ENCODE measurements at places on chromosomes 12 and 14.
A peak's percentile ranks its signal among the peaks of the same experiment; 100 is the strongest.

GRCh38 chr12:130715998-130716968 is at the start of gene RIMBP2:
RIMBP2 (minus strand) TSS chr12:130716299; CDS start chr12:130479013, 237,286 bp downstream.
- no peak for DNase-seq

GRCh38 chr14:101781240-101782061 is 19.9 kb downstream of the PPP2R5C start:
- no peak for DNase-seq

- no peak for DNase-seq
These were observed 21.9 kb downstream of the RTN1 start for GRCh38 chr14:59848671-59849070.

- DNase-seq = no peak
These were observed 105.3 kb downstream of the WIF1 start for GRCh38 chr12:65015850-65016249.

DNA sequence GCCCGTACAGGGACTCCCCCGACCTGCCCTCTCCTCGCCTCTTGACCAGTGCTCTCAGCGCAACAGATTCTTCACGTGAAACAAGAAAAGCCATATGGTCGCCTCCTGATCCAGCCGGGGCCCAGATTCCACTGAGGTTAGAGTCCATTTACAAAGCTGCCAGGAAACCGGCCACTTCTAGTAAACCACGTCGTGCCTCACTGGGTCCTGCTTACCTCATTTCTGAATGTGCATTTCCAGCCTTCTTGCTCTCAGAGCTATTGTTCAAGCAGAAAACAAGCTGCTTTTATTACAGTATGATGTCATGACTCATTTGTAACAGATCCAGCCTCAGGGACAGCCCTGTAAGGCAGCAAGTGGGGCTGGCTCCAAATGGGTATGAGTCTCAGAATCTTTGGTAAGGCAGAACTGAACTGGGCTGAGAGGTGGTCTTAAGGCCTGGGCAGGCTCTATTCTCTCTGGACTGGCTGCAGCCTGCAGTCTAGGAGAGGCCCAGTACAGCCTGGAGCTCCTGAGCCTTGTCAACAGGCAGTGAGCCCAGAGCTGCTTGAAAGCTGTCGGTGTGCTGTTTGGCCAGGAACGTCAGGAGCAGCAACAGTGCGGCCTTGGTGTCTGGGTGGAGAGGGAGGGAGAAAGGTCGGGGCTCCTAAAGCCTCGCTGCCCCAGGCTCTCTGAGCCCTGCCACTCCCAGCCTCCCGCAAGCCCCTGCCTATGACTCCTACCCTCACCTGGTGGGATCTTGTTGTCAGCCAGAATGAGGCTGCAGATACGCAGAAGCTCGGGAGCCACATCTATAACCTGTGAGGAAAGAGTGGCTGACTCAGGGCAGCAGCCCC is 8.3 kb downstream of the REC8 start:
- no peak for DNase-seq

DNA sequence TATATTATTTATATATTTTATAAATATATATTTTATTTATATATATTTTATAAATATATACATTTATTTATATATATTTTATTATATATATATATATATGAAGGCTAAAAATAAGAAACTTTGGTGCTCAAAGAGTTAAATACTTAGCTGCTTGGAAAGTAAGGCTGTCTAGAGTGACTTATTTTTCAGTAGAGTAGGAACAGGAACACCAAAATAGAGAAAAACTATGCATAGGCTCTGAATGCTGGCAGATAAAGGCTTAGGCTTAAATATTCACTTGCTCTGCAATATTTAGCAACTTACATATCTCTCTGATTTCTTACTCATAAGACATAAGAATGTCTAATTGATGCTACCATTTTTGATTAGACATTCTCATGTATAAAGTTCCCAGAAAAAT is 991.2 kb downstream of the VRK1 start:
- DNase-seq = no peak

DNA sequence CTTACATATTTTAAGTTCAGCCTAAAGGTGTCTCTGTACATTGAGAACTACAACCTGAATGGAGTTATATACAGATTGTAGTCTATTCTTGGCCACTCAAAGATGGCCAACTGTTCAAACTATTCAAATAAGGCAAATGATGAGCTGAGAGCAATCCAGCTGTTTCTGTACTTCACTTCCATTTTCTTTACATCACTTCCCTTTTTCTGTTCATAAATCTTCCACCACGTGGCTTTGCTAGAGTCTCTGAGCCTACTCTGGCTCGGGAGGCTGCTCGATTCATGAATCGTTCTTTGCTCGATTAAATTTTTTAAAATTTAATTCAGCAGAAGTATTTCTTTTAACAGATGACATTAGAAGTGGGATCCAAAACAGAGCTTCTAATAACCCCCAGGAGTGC is 879.7 kb downstream of the GALC start:
- no peak for DNase-seq

GRCh38 chr12:7016958-7017571 is 1.2 kb downstream of the LPCAT3 start:
- DNase-seq = no peak

GRCh38 chr12:111353026-111353425 is 15.9 kb downstream of the PHETA1 start:
- no peak for DNase-seq

- DNase-seq = no peak
These were observed 5.9 kb upstream of the CACNB3 start for GRCh38 chr12:48812389-48812788.

GRCh38 chr12:51362307-51362706 is 15.8 kb upstream of the CELA1 start:
- no peak for DNase-seq

GRCh38 chr14:96077983-96078624 is 38.9 kb downstream of the C14orf132 start:
- no peak for DNase-seq

GRCh38 chr14:54697803-54698202 is 130.9 kb downstream of the SAMD4A start:
- DNase-seq = no peak

- DNase-seq = no peak
These were observed 2.3 kb upstream of the PSME1 start for GRCh38 chr14:24133735-24134134.

- DNase-seq = no peak
These were observed 4.3 kb upstream of the OR5AU1 start for GRCh38 chr14:21160061-21160610.

- DNase-seq = no peak
These were observed 8.6 kb upstream of the EPS8 start for GRCh38 chr12:15797818-15798217.

DNA sequence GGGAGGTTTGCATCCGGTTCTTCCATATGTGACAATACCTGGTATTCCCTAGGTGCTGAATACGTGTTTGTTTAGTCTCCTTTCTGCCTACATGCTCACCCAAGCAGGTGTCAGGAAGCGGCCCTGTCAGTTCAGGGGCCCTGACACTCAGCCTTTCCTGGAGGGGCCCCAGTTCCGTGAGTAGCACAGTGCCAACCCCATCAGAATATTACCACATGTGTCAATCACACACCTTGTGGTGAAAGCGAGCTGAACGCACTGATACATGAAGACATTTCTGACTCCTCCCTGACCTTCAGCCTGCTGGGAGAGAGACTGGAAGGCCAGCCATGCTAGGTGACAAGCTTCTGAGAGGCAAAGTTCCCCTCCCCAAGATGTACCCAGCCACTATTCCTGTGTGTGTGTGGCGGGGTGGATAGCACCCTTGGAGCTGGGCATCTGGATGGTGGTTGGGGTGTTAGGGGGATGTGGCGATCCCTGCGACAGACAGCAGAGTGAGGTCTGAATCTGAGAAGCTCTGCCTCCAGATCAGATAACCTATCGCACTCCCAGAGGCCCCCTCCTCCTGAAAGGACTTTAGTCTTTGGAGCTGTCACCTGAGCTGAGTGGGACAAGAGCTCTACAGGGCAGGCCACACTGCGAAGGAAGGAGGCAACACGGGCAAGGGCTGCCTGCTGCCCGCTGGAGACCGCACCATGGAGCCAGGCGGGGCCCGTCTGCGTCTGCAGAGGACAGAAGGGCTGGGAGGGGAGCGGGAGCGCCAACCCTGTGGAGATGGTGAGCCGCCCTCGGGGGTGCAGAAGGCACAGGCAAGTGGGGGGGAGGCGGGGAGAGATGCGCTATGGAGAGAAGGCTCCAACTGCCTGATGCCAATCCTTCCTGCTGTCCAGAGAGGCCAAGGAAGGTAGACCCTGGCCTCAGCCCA is at the start of gene SOAT2:
TSS of gene SOAT2 (plus strand) at position 604 of the 925 bp plus-strand sequence. CDS start at position 696, 92 bp downstream.
- DNase-seq = peak; percentile 42

DNA sequence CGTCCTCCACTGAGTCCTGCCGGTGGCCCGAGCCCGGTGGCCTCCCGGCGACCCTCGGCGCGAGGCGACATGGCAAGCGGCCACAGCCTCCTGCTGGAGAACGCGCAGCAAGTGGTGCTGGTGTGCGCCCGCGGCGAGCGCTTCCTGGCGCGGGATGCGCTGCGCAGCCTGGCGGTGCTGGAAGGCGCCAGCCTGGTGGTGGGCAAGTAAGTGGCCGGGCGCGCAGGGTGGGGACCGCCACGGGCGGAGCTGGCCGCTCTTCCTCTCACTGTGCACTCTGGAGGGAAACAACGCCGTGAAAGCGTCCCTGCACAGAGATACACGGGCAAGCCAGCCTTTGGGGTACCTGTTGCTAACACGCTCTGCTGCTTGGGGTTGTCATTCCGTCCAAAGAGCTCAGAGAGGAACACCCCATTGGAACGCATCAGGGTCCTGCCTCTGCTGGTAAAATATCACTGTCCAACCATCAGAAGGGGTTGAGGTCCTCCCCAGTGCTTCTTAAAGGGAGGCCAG is at the start of gene AMDHD1:
TSS of gene AMDHD1 (plus strand) at position 2 of the 513 bp plus-strand sequence. CDS start at position 70, 68 bp downstream.
- DNase-seq = peak; percentile 31

DNA sequence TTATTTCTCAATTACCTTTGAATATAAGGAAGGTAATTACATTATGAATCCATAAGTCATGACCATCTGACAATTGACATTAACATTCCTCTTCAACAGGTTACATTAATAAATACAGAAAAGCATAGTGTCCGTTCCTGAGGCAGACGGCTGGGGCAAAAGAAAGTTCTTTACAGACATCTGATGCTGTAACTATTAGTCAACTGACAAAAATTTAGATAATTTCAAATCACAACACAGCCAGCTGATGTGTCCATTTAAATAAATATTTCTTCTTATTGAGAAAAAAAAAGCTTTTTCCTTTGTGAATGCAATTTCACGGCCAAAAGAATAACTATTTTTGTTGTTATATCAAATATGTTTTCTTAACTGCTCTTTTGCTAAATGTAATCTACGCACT is 9.2 kb upstream of the PYROXD1 start:
- no peak for DNase-seq

DNA sequence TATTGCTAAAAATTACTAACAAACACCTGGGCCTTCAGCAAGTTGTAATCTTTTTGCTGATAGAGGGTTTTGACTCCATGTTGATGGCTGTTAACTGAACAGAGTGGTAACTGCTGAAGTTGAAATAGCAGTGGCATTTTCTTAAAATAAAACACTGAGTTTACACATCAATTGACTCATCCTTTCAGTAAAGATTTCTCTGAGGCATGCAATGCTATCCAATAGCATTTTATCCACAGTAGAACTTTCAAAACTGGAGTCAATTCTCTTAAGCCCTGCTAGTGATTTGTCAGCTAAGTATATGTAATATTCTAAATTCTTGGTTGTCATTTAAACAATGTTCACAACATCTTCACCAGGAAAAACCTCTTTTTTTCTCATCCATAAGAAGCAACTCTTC is 59.5 kb downstream of the CMAS start:
- DNase-seq = no peak

- DNase-seq = no peak
These were observed 26.5 kb upstream of the CORO1C start for GRCh38 chr12:108757856-108758255.

DNA sequence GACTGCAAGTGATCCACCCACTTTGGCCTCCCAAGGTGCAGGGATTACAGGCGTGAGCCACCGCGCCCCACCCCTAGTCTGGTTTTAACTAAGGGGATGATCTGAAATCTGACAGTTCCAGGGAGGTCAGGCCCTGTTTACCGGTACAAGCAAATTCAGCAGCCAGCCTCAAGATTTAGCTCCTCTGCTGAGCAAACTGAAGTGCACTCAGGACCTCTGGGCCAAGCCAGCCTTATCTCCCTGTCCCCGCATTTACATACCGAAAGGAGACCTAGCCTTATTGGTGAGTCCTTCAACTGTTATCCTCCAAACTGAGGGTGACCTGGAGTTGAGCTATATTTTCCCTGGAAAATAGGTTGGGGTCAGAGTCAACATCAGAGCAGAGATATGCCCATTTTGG is 835 bp upstream of the ABHD4 start:
- no peak for DNase-seq

DNA sequence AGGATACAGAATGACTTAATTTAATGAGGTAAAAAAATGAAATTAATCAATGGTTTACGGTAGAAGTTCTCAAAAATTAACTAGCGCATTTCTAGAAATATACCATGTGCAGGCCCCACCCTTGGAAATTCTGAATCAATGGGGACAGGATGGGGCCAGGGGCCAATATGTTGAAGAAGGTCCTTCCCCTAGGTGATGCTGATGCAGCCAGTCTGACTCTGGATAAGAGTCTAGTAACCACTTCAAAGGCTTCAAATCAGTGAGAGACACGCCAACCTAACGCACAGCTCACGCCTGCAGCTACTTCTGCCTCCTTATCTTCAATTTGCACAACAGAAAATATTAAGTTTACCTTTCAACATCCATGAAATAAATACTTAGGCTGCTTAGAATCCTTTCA is 14.9 kb downstream of the GIT2 start:
- no peak for DNase-seq

DNA sequence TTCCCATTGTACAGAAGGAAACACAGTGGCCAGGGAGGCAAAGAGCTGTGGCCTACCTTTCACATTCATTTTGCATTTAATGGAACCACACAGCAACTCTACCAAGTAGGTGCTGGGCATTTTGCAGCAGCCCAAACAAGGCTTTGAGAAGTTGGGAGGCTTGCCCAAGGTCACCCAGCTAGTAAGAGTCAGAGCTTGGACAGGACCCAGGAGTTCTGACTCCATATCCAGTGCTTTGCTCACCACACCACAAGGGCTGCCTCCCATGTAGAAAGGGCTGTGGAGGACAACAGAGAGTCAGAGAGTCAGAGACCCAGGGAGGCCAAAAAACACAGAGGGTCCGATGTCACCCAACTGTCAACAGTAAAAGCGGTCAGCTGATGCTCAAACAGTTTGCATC is 400.2 kb downstream of the BCL11B start:
- DNase-seq = no peak

GRCh38 chr14:61438036-61438435 is 116.7 kb downstream of the PRKCH start:
- DNase-seq = no peak

DNA sequence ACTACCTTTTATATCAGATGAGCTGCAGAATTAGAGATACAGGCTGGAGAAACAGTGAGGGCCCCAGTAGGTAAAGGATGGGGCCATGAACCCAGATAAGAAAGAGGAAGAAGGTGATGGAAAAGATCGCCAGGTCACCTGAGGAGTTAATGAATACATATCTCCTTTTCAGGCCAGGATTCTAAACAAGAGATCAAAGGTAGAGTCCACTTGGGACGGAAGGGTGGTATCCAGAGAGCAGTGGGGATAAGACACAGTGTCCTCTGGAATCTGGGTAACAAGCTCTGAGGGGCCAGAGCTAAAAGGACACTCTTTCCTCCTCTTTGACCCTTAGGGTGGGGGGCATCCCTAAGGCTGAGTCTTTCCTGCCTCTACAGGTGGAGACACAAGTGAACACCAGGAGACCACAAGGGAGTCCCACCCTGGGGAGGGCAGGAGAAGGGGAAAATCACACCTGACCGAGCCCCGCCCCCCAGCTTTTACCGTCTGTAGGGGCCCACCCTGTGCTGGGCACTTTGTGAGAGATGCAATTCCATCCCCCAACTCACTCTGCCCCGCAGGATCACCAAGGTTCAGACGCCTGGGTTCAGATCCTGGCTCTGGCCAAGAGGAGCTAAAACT is 27.3 kb downstream of the SERPINA1 start:
- no peak for DNase-seq
